ENCODE measurements at places on chromosomes 3 and 15.

- no peak for DNase-seq
Observed at GRCh38 chr3:177624528-177625495, 427.5 kb upstream of the TBL1XR1 start.

GRCh38 chr15:79539401-79539800 is 107.3 kb downstream of the MINAR1 start:
- no peak for DNase-seq

DNA sequence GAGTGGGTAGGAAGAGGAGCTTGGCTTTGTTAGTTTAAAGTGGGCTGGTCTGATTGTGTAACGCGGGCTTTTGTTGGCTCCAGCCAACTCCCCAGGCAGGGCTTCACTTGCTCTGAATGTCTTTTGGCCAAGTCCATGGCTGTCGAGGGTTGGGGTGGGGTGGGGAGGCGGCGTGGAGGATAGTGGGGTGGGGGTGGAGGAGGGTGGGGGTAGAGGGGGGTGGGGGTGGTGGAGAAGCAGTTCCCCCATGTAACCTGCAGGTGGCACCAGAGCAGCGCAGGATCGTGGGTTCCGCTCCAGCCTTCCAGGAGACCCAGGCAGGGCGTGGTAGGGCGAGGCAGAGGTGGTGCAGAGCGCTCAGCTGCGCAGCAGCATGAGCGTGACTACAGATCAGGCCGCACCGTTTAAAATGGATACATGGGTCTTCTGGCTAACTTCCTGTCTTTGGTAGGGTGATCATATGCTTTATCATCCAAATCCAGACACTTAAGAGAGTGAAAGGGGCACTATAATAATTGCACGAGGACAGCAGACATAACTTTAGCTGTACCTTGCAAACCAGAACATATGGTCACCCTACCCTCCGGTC is 28.3 kb downstream of the GOLGA6A start:
- DNase-seq = no peak

GRCh38 chr3:43153216-43154083 is 47.6 kb upstream of the POMGNT2 start:
- no peak for DNase-seq
